ENCODE measurements at places on chromosomes 13 and 19. TPM values are rescaled to one million over a fixed set of nuclear protein-coding genes. Genes with fewer than 3 reads are reported as not detected.

DNA sequence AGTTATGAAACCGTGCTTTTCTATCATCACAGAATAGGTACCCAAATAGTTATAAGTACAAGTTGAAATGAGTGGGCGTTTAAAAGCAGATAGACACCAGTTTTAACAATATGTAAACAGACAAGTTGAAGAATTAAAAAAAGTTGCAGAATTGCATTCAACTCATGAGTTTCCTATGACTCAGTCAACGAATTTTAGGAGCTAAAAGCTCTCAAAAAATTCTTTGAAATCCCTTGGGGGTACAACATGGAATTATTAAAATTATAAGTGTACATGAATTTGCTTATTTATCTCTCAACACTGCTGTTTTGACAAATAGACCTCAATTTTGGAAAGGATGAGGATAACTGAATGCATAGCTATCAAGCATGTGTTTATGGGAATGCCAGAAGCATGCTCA is 693.4 kb downstream of the PCDH9 start:
- no peak for ATAC-seq

The PLPPR2 gene
- 53.6 TPM for total RNA-seq

- ATAC-seq: no peak
Observed at GRCh38 chr19:45352914-45353796, 12.6 kb downstream of the KLC3 start.

DNA sequence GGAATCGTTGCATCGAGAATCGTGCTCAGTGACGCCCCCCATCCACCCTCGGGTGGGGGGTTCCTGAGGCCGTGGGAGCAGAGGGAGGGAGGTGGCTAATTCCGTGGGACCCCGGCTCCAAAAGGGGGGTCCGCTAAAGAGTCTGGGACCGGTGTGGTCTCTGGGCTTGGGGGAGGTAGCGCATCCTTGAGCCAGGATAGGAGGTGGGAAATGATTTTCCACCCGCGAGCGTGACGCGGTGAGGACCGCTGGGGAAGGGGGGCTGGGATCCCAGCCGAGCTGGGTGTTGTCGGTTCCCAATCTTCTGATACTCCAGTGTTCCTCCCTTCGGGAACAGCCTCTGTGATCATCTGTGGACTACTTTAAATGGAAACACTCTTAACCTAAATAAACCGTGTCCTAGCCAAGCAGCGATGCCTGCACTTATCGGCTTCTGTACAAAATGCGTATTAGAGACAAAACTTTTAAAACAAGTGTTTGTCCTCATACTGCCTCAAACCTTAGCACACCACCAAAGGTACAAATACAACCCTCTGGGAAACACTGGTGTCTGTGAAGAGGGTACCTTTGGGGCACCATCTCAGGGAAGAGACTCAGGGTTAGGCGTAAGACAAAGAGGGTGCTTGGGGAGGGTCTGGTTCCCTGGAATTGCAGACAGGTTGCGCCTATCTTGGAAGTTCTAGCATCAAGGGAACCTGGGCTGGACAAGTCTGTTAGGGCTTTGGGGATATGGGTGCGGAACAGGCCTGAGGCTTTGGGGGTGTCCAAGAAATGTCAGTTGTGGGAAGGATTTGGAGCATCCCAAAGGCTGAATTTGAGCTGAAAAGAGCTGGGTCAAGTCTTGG is 16.0 kb downstream of the KCNC3 start:
- no peak for ATAC-seq

- ATAC-seq: no peak
Observed at GRCh38 chr13:67771106-67771505, 541.0 kb upstream of the PCDH9 start.

DNA sequence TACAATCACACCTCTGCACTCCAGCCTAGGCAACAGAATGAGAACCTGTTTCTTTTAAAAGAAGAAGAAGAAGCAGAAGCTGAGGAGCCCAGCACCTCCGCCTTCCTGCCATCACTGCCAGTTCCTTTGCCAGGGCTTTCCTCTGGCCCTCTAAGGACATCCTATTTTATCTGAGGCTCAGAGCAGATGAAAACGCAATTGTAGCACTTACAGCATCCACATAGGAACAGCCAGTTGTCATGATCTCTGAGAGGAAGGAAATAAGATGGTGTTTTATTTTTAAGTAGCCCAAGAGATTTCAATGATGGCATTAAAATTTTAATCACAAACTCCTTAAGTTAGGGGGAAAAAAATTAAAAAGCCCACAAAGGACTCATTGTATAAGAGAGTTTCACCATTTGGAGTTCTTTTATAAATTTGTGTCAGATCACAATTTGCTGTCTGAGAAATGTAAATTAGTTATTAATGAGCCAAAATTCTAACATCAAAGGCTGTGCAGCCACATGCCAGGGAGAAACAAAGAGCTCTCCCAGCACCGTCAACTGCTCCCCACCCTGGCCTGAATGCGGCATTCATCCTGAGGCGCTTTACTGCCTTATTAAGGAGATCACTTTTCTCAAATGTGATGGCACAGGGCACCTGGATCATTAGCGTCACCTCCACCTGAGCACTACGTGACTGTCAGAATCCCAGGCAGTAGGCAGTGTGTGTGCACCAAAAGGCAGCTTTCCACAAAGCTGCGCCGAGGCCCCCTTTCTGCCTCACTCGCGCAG is 393.0 kb downstream of the FOXO1 start:
- no peak for ATAC-seq

The BRCA2 gene
- total RNA-seq: 0.19 TPM

The PRSS57 gene
- not detected for total RNA-seq

The CATSPERD gene
- 0.27 TPM for total RNA-seq

The CGB5 gene
- total RNA-seq: not detected

The FXYD3 gene
- 5.6 TPM for total RNA-seq

The MBD3L3 gene
- not detected for total RNA-seq

DNA sequence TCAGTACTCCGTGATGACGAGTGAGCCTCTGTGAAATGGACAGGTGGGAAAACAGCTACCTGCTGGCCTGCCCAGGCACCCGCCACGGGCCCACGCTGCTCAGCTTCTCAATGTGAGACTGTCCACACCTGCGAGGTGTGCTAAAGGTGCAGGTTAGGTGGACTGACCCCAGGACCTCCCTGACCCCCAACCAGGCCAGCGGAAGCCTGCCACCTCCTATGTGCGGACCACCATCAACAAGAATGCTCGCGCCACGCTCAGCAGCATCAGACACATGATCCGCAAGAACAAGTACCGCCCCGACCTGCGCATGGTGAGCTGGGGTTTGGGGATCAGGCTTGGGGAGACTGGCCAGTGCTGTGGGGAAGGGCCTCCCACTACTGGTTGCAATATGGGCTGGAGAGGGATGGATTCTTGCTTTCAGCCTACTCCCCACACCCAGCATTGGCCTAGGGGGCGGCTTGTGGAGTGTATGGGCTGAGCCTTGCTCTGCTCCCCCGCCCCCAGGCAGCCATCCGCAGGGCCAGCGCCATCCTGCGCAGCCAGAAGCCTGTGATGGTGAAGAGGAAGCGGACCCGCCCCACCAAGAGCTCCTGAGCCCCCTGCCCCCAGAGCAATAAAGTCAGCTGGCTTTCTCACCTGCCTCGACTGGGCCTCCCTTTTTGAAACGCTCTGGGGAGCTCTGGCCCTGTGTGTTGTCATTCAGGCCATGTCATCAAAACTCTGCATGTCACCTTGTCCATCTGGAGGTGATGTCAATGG is 2.2 kb downstream of the RPL28 start:
- ATAC-seq: no peak

The WDR88 gene
- total RNA-seq: not detected

The ZNF14 gene
- 8.9 TPM for total RNA-seq

The MYPOP gene
- 4.6 TPM for total RNA-seq

DNA sequence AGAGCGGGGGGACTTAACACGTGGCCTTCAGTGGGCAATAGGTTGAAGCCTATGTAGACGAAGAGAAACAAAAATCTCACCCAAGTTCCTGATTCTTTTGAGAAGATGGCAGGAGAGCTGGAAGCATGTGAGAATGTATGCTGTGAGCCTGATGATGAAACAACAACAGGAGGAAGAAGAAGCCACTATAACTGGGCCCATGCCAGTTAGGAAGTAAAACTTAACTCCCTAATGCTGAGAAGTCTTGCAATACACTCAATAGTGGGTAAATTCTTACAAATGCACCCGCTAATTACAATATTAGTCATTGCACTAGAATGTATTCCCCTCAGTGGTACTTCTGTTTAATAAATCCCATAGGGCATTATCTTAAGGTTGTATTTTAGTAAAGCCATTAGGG is 9.1 kb downstream of the PCDH17 start:
- ATAC-seq: no peak

DNA sequence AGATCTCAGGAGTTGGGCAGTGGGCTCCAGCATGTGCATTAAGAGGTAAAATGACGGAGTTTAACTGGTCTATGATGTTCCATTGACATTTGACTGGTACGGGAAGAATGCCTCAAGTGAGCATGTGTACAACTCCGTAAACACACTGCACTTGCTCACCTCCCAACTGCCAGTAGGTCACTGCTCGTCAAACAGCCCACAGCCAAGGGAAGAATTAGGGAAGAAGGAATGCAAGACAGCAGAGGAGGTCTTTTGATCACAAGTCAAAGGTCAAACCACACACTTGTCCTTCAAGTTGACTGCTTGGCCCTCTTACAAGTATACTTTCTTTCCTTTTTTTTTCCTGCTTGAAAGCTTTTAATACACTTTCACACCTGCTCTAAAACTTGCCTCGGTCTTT is 236.7 kb downstream of the B3GLCT start:
- ATAC-seq: no peak

- no peak for ATAC-seq
Observed at GRCh38 chr19:28019371-28019770, 1193.6 kb downstream of the UQCRFS1 start.

The FPR3 gene
- 7.9 TPM for total RNA-seq

DNA sequence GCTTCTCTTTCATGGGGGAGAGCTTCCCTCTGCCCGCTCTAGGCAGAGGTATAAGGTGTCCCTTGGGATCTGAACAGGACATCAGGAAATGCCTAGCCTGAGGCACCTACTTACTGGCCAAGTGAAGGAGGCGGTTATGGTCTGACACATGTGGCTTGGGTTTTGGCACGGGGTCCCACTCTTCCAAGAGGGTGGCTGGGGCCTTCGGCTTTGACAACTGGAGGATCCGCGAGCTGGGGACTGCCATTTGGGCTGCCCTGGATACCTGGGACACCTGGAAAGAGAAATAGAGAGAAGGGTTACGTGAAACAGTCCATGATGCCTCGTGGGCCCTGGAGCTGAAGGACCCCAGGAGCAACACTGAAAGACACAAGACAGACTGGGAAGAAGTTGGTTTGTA is 22.4 kb upstream of the MIER2 start:
- ATAC-seq: no peak

- peak; percentile 87 for ATAC-seq
Observed at GRCh38 chr13:97359181-97360057, 74.5 kb upstream of the RAP2A start.

The SERTM1 gene
- not detected for total RNA-seq

DNA sequence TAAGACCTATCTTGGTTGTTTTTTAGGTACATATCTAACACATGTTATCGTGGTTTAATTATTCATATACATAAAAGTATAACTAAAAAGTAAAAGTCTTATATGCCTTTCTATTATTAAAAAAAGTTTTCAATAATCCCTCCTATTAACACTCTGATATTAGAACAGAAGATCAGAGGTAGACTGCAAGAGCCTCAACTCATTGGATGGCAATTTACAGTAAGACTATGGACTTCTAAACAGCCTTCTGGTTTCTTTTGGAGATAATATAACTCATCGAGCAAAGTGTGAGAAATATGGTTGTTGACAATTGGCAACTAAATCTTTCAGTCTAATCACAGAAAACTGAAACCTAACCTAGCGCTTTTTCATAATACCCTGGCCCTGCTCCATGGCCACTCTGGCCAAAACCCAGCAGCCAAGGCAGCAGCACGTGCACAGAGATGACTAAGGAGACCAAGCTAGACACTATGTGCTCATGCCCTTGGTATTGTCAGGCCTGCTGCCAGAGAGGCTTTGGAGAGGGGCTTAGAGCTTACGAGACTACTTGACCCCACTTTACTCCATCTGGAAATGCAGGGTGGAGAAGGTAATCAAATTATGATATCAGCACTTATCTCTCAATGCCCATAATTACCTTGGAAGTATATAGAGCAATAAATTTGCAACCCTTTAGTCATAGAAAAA is 40.6 kb upstream of the EEF1AKMT1 start:
- ATAC-seq: peak; percentile 97

GRCh38 chr19:54352546-54352945 is 12.2 kb downstream of the LAIR1 start:
- ATAC-seq: no peak

DNA sequence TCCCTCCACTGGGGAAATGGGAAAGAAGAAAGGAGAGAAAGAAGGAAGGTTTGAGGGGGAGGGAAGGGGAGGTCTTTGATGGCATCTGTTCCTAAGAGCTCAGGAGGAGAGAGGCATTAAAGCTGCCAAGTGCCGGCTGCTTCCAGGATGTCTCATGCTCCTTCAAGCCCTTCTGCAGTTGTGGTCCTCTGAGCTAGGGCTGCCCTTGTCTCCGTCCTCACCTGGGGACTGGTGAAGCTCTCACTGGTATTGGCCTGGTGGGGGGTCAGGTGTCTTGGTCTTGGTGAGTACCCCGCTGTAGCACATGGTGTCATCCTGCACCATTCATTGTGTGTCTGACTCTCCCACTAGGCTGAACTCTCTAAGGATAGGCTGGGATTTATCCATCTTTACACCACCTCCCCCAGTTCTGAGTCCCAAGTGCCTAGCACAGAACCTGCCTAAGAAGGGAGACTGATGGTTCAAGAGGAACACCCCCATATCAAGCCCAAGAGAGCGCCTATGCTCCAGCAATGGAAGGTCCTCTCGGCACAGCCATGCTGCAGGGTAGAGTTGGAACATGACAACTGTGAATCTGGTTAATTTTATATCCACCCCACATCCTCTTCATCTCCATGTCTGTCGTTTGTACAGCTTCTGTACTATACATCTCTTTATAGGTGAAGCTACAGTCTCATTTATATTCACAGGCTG is 83.7 kb downstream of the AKAP11 start:
- ATAC-seq: no peak

DNA sequence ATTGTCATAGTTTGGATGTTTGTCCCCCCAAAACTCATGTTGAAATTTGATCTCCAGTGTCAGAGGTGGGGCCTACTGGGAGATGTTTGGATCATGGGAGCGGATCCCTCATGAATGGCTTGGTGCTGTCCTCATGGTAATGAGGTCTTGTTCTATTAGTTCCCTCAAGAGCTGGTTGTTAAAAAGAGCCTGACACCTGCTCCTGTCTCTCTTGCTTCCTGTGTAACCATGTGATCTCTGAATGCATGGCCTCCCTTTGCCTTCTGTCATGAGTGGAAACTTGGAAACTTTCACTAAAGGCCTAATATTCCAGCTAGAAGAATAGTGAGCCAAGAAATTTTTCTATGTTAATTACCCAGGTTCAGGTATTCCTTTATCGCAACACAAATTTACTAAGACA is 311.4 kb upstream of the ATXN8OS start:
- no peak for ATAC-seq

All from gastroesophageal sphincter (tissue), 4 donors.